ENCODE measurements at places on chromosomes 7 and 10.

- DNase-seq, result no peak
These were observed 182.5 kb upstream of the AKR1E2 start for GRCh38 chr10:4643471-4643870.

- no peak for DNase-seq
These were observed 20.6 kb upstream of the CABCOCO1 start for GRCh38 chr10:61642150-61642571.

DNA sequence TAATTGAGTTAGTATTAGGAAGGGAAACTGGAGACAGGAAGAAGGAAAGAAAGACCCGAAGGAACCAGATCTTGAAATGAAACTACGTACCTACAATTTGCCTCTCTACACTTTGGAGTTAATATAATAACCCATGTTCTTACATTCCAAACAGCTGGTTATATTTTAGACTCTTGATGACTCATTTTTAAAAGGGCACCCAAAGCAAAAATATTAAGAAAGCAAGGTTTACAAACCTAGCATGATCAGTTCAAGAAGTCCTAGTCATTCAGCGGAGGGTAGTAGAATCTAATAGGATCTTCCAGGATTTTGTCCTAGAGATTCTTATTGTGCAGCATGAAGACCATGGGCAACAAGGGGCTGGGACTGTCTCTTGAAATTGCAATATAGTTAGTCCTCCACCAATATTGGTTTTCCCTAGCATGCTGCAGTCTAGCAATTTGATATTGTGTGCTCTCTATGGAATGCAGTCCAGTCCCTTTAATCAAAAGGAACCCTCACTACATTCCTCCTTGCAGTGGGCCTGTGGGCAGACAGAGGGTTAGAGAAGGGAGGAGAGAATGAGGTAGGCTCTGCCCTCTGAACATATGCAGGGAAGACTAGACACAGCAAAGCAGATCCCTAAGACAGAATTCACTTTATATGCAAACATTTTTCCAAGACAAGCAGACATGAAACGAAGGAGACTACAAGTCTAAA lies 230.3 kb downstream of the INHBA start:
- DNase-seq, result no peak

- no peak for DNase-seq
These were observed 1.4 kb upstream of the PODXL start for GRCh38 chr7:131557652-131558385.

- peak; percentile 45 for DNase-seq
These were observed 17.9 kb upstream of the TMEM225B start for GRCh38 chr7:99579956-99580777.

DNA sequence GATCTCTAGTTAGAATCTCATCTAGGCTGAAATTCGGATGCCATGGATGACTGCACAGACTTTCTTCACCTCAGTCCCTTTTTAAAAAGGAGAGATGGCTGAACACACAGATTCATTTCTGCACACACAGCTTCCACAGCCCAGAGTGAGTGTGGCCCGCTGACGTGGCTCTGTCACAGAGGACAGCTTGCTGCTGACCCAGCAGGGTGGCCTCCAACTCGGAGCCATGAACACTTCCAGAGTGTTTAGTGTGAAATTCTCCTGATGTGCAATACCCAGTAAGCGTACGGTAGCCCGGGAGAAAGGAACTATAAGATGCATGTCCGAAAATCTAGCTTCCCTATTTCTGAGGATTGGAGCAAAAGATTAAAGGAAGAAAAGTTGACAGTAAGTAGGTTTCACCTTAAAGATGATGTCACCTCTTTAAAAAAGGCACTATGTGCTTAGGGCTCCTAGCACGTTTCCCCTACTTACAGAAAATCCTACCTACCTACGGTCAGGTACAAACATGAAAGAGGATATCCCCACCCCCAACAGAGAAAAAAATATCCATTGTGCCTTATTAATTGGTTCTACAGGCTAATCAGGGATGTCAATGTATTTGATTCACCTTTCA lies 162.2 kb downstream of the RAPGEF5 start:
- DNase-seq, result no peak

- DNase-seq, result no peak
These were observed 141.4 kb downstream of the ARHGAP22 start for GRCh38 chr10:48463318-48464003.

- no peak for DNase-seq
These were observed 1.1 kb upstream of the AEBP1 start for GRCh38 chr7:44102846-44103565.

- DNase-seq, result no peak
These were observed 47.6 kb upstream of the ANKRD1 start for GRCh38 chr10:90968328-90969081.

Measured in stimulated activated CD8-positive, alpha-beta memory T cell treated with anti-CD3 and anti-CD28 coated beads, Interleukin-2, amount 100 ng/mL, for 1 hour (primary cell).